Activated naive CD8-positive, alpha-beta T cell treated with anti-CD3 and anti-CD28 coated beads for 36 hours (primary cell): ENCODE measurements at places on chromosomes 12 and 14.

GRCh38 chr12:52419656-52420055 is 13.5 kb upstream of the KRT82 start:
- no peak for DNase-seq

DNA sequence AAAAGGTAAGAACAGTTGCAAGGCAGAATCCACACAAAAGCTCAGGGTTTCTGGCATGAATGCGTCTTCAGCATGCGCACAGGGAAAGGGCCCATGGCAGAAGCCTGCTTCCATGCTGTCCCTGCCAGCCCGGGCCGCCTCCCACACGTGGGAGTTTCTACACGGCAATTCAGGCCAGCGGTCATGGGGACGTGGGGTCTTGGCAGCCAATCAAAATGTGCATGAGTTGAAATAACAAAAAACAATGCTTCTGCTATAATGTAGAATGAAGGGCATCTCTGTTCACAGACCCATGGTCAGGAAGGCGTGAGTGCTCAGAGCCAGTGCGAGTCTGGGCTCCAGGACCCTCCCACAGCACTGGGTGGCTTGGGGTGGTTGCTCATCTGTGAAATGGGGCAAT is 28.6 kb downstream of the AMN start:
- DNase-seq = no peak

DNA sequence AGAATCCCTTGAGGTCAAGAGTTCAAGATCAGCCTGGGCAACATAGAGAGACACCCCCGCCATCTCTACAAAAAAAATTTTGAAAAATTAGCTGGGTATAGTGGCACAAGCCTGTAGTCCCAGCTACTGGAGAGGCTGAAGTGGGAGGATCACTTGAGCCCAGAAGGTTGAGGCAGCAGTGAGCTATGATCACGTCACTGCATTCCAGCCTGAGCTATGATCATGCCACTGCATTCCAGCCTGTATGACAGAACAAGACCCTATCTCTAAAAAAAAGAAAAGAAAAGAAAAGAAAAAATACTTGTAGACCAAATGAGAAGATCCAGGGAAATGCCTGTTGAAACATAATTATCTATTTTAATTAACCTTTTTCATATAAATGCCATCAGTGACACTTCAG is 93.8 kb upstream of the MDM1 start:
- DNase-seq = no peak

DNA sequence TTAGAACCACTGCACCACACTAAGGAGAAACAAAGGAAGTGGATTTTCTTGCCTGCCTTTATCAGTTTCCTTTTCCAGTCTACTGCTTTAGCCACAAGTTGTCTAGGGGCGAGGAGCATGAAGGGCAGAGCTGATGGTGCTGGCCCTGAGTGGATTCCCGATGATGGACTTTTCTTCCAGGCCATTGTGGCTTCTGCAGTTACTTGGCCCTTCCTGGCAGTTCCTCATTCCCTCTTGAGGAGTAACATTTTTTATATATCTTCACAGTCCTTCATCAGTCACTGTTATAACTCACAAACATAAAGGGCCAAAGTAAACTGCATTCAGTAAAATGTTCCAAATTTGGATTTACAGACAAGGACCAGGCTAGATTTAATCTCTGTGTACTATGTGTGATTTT is 61.2 kb upstream of the SRSF5 start:
- no peak for DNase-seq

DNA sequence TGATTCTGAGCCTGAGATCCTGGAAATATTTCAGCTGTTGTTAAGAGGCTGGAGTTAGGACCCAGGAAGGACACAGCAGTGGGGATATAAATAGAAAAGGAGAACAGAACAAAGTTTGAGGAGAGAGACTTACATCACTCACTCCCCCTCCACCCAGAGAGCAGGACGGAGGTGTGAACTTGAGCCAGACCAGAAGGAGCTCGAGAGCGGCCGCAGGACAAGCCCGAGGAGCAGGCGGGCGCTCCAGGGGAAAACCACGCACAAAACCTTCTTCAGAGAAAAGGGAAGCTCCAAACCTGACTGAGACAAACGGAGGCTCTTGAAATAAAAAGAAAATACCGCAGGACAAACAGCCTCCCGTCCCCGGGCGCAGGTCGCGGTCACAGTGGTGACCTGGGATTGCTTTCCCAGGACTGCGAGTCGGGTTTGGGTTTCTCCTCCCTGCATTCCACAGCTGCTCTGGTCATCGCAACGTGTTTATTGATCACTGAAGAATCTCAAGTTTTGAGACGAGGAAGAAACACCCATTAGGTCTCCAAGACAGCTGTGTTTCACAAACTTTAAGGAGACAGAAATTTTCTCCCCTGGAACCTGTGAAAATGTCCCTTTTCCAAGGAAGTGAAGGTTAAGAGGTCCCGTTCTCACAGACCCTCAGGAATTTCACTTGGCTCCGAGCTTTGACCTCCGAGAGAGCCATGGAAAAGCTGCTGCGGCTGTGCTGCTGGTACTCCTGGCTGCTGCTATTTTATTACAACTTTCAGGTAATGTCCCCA is at the start of gene ADGRD1:
TSS of gene ADGRD1 (plus strand) at position 137 of the 773 bp plus-strand sequence. CDS start at position 696, 559 bp downstream.
- no peak for DNase-seq

- DNase-seq = peak; percentile 47
Measured at GRCh38 chr14:70188322-70188658, 461 bp downstream of the SLC8A3 start.

DNA sequence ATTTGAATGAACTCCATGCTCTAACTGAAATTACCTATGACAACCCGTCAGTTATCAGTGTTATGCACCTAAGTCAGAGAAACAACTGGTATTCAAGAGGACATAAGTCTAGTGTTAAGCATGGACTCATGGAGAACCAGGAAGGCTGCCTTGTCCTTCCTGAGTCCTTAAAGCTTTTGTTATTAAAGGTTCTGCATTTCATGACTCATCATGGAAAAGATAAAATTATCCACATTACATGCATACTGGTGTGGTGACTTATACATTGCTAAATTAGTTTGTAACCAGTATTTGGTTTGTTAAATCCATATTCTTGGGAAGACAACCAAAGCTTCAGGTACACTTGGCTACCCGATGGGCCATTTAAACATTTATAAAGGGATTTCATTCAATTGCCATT is 6.5 kb upstream of the OR4E1 start:
- DNase-seq = no peak

DNA sequence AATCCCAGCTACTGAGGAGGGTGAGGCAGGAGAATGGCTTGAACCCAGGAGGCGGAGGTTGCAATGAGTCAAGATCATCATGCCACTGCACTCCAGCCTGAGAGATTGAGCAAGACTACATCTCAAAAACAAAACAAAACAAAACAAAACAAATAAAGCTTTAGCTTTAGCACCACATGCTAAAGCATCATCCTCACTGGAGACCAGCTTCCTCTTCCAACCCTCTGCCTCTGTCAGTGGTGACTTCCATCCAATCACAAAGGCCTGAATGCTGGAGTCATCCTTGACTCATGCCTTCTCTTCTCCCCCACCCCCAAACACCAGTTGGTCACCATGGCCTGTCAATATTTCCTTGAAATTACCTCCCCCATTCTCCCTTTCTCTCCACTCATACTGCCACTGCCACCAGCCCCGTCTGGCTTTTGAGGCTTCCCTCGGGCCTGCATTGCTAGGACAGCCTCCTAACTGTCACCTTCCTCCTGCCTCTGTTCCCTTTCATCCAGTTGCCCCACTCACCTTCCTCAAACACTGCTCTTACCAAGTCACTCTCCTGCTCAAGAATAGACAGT is 1.4 kb downstream of the ZNF385A start:
- no peak for DNase-seq

GRCh38 chr14:39773387-39774126 is 341.3 kb upstream of the FBXO33 start:
- DNase-seq = no peak

GRCh38 chr14:68076451-68076850 is 256.9 kb downstream of the RAD51B start:
- DNase-seq = no peak

GRCh38 chr14:51428981-51429380 is 188.9 kb downstream of the TMX1 start:
- no peak for DNase-seq

DNA sequence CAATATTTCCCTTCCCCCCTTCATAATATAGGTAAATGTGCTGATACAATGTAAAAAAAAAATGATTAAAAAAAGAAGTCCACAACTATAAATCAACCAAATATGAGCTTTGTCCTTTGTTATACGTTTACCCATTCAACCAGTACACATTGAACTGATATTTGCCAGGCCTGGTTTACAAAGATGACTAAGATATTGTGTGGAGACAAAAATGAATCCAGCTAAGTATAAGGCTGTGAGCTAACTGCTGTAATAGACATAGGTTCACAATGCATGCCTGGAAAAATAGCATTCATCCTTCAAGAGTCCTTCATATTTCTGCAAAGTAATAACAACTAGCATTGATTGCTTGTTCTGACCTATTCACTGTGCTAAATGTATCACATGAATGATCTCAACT is 6.9 kb downstream of the C12orf56 start:
- no peak for DNase-seq

DNA sequence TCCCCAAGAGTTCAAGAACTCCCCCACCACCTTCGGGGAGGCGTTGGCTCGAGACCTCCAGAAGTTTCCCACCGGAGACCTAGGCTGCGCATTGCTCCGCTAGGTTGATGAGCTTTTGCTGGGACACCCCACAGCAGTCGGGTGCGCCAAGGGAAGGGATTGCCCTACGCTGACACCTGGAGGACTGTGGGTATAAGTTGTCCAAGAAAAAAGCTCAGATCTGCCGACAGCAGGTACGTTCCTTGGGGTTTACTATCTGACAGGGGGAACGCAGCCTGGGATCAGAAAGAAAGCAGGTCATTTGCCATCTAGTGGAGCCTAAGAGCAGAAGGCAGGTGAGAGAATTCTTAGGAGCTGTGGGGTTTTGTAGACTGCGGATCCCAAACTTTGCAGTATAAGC is 98.8 kb downstream of the FRMD6 start:
- no peak for DNase-seq

GRCh38 chr12:52436000-52436827 is 2.0 kb upstream of the KRT75 start:
- no peak for DNase-seq

DNA sequence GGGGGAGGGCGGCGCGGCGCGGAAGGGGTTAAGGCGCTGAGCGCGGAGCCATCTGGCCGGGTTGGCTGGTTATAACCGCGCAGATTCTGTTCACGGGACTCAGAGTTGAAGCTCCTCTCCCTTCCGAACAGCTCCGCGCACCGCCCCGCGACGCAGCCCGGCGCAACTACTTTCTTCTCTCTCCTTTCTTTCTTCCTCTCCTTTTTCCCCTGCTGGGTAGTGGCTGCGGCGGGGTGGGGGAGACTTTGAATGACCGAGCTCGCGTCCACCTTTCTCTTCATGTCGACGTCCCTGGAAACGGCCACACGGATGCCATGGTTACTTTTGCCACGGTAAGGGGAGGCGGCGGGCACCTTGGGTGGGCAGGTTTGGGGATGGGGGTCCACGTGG is at the start of gene NTF3:
TSS of gene NTF3 (plus strand) at position 98 of the 390 bp plus-strand sequence. CDS start at position 315, 217 bp downstream.
- DNase-seq = no peak

GRCh38 chr14:103385929-103386712 is 906 bp downstream of the MARK3 start:
- DNase-seq = peak; percentile 40

GRCh38 chr14:19771895-19772430 is 1.3 kb upstream of the OR4M1 start:
- DNase-seq = no peak

GRCh38 chr12:85278598-85279448 is 1.2 kb upstream of the ALX1 start:
- no peak for DNase-seq

GRCh38 chr12:6354495-6355393 is 12.9 kb upstream of the TNFRSF1A start:
- no peak for DNase-seq

- no peak for DNase-seq
Measured at GRCh38 chr12:88870000-88870737, 289.9 kb upstream of the KITLG start.

DNA sequence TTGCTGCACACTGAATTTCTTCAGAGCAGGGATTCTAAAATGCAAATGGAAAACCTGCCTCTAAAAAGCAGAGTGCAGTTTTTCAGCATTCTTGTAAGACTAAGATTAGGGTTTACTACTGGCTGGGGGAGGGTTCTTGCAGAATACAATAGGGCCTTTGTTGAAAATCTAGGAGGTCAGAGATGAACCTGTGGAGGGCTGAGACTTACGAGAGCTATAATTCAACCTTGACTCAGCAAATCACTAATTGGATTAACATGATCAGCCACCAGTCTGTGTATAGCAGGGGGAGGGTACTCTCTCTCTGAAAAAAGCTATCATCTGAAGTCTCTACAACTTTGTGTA is 92.6 kb upstream of the HIF1A start:
- DNase-seq = no peak

DNA sequence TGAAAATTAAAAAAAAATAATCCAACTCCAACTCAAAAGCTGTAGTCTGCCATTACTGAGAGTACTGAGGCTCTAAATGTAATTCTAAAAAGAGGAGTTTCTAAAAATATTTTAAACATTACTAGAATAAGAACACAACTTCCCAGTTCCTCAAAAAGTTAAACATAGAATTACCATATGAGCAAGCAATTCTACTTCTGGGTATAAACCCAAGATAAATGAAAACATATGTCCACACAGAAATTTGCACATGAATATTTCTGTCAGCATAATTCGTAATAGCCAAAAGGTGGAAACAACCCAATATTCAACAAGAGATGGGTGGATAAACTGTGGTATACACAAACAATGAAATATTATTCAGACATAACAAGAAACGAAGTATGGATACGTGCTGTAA is 15.0 kb upstream of the NR2C1 start:
- no peak for DNase-seq

DNA sequence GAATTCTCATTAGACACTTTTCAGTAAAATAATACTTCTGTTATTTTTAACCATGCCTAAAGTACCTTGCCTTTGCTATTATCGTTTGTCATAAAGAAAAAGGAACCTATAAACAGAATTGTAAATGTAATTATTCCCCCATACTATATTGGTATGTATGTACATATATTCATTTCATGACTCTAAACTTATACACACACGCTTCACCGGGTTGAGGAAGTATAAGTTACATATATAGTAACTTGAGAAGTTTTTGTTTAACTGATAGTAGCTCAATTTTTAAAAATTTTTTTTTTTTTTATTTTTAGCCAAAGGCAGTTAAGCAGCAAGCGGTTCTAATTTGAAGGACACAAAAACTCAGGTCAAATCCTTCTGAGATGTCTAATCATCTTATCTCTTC is 107.6 kb downstream of the PLEKHG7 start:
- no peak for DNase-seq

GRCh38 chr12:113231235-113232088 is 10.2 kb downstream of the TPCN1 start:
- no peak for DNase-seq

- DNase-seq = no peak
Measured at GRCh38 chr12:115012861-115013235, 328.9 kb upstream of the TBX3 start.
